CD4-positive, alpha-beta T cell treated with Interleukin-15 for 4 hours (primary cell): ENCODE measurements at places on chromosomes 2 and 18.

DNA sequence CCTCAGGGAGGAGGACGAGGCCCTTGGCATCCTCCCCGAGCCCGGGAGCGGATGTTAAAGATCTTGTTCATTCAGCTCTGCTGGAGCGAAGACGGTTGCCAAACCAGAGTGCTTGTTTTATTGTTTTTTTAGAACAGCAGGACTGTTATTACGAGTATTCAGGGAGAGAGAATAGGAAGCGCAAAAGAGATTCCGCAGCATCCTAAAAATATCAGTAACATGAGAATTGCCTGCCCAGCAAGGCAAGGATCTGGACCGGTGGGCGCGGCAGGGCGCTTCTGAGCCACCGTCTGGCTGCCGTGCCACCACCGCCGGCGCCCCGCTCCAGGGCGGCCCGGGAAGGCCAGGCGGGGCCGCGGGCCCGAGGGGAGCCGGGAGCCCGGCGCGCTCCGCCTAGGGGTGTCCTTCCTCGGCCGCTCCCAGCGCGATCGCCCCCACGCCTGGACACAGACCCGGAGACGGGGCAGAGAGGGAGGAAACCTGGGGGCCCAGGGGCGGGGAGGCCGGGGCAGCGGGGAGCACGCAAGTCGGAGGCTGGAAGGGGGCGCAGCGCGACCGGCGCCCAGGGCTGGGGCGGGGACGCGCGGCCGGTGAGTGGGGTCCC is 843 bp downstream of the CYS1 start:
- DNase-seq, result no peak

- no peak for DNase-seq
Observed at GRCh38 chr2:178075006-178075326, 2.4 kb upstream of the PDE11A start.

- DNase-seq, result no peak
Observed at GRCh38 chr2:187078297-187078696, 229.3 kb upstream of the ZSWIM2 start.

DNA sequence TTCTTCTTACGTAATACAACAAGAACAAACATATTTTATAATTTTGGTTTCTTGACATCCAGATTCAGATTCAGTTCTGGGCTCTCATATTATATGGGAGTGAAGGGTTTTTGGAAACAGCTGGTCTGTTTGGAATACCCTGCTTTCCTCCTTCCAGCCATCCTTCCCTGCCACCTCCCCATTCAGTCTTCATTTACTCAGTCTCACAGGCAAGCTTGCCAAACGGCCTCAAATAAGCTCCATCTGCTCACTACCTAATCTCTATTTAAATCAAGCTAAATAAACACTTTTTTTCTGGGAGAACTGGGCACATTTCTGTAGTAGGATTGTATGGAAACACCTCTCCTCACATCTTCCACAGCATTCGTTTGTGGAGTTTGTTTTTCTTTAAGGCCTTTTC is 147.5 kb downstream of the RND3 start:
- no peak for DNase-seq

GRCh38 chr2:53087874-53088461 is 679.6 kb upstream of the CHAC2 start:
- no peak for DNase-seq

DNA sequence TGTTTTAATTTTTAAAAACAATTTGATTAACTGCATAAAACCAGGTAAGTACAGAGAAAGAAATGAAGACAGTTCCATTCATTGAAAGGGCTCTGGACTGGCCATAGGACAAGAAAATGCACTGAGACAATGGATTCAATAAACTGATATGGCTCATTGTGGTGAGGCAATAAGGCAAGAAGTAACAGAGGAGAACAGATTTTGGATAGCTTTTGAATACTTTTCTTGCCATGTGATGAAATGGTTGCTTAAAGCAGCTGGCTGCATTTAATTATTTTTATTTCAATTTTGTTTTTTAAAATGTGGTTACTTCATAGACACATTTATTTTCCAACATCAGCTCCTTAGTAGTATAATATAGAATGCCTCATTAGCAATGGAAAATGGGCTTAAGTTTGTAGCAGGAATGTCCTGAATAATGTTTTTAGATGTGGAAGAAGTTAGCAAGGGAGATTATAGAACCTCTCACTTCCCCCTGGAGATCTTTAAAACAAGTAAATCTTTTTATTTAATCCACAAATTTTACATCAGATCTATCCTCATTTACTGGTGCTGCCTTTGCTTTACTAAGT is 646.9 kb upstream of the ZEB2 start:
- no peak for DNase-seq

- no peak for DNase-seq
Observed at GRCh38 chr2:112332123-112332696, 56.8 kb downstream of the ZC3H6 start.

- no peak for DNase-seq
Observed at GRCh38 chr2:16061441-16062217, 121.3 kb downstream of the MYCN start.

DNA sequence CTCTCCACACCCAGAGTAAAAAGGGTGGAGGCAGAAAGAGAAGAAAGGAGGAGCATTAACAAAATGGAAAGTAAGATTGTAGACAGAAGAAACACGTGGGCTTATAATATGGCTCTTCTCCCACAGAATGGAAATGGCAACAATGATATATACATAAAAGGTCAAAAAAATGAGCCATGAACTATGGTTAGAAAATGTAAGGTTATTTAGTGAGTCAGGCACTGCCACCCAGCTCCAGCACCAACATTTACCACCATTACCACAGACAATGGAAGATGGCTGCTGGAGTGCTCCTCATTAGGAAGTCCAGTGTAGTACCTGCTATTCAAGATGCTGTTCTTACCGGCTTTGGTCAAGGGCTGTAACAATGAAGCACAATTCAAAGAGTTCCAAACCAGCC is 258.0 kb downstream of the ZEB2 start:
- no peak for DNase-seq

DNA sequence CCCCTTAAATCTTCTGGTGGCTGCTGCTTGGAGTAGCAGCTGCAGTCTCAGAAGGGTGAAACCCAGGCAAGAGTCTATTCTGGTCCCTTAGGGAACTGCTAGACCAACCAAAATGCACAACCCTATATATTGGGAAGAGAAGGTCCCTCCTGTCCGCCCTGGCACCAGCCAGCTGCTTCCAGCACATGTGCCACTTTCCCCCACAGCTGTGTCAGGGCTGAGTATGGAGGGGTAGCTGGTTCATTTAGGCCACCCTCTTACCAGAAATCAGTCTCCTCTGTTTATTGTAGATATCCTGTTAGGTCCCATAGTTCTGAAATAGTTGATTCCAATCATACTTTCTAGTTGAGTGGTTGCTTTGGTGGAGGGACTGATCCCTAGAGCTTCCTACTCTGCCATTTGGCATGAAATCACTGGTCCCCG is 68.9 kb downstream of the BIRC6 start:
- DNase-seq, result no peak

DNA sequence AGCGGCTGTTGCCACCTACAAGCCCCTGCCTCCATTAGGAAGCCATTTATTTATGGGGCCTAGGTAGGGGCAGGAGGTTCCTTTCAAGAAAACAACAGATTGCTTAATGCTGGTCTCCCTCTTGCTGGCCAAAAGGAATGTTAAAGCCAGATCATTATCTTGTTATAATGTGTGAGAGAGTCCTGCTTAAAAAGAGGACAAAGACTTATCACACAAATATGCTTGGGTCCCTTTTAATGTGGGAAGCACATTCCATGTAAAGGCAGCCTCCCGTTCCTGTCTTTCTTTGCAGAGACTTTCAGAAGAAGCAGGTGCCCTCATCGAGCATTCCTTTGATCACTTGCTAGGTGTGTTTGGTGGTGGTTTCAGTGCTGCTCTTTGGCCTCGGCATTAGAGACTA is 76.4 kb downstream of the AGAP1 start:
- no peak for DNase-seq

GRCh38 chr2:181910028-181910831 is 18.7 kb downstream of the ITPRID2 start:
- no peak for DNase-seq

GRCh38 chr2:38661306-38661705 is 4.6 kb upstream of the GALM start:
- DNase-seq, result no peak

- no peak for DNase-seq
Observed at GRCh38 chr2:172082105-172082943, 3.0 kb upstream of the DLX1 start.

DNA sequence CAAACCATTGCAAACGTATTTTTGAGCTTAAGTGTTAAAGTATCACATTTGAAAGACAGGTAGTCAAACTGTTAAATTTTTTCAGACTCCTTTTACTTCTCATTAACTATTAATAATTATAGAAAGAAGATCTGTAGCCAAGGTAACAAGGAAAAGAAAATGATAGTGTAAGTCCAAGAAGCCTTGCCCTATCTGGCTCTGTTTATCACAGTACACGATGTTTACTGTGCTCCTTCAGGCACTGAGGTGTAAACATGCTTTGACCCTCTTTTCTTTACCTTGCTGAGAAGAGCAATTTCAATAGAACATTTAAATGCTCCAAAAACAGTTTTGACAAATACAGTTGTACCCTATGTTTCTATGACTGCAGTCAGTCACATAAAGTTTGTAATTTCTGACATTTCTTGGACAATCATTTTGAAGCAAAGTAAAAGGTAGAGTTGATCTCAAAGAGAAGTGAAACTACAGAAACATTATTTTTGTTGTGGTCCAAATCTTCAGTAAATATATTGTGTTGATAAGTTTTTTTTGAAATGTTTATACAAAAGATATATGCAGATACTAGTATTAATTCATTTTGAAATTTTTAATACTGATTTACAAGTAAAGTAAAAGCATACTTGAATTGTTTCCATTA is 152.6 kb upstream of the KYNU start:
- DNase-seq, result no peak

DNA sequence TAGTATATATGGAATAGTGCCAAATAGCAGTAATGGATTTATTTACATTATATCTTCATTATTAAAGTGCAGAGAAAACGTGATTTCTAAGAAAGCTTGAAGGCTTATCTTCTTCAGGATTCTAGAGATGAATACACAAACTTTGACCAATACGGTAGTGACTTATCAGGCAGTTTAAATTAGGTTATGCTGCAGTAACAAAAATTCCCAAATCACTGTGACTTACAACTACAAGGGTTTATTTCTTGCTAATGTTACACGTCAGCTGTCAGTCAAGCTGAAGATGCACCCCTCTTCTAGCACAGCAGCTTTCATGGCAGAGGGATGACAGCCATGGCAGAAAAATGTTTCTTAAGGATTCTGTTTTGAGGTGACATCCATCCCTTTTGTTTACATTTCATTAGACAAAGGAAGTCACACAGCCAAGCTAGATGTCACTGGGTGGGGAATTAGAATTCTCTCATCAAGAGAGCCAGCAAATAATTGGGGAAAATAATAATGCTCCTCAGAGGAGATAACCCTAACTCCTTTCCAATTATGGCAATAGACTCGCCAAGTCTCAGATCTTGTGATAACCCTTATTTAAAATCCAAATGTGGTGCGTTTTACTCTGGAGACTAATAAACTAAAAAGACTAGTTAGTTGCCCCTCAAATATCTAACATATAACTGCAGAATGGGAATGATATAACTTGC is 268.3 kb upstream of the CYP26B1 start:
- no peak for DNase-seq

DNA sequence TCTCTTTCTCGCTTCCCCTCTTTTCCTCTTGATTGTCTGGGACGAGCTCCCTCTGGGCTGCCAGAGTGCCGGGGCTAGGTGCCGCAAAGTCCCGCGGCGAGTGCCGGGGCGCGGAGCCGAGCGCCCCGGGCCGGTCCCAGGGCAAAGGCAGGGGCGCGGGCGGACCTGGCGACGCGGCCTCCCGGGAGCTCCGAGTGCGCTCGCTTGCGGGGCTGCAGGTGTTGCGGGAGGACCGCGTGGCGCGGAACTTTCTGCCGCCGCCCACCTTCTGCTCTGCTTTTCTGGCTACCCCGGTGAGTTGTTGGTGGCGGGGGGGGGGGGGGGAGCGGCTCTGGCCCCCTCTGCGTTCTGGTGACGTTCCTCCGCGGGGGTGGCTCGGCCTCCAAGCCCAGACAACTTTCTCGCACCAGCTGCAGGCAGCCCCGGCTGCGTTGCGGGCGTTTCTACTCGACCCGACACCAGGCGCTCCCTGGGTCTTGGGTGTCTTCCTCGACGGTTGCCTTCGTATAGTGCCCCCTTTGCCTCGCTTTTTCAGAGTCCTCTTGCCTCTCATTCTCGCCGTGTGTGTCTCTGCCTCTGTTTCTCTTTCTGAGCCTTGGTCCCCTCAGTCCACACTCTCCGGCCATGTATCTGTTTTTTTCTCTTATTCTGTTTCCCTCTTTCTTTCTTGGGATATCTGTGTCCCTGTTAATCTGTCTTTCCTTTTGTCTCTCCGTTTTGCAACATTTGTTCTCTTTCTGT is 759 bp downstream of the GALNT13 start:
- no peak for DNase-seq

DNA sequence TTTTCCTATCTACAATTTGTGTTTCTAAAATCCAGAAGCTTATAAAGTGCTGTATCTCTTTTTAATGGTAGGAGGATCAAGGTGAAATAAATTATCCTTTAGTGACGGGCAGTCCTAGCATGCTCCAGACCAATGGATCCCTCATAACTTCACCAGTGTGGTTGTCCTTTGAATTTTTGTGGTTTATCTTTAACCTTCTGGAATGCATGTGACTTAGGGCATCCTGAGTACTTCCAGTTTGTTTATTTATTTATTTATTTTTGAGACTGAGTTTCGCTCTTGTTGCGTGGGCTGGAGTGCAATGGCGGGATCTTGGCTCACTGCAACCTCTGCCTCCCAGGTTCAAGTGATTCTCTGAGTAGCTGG is 40.4 kb downstream of the NUP35 start:
- DNase-seq, result no peak

DNA sequence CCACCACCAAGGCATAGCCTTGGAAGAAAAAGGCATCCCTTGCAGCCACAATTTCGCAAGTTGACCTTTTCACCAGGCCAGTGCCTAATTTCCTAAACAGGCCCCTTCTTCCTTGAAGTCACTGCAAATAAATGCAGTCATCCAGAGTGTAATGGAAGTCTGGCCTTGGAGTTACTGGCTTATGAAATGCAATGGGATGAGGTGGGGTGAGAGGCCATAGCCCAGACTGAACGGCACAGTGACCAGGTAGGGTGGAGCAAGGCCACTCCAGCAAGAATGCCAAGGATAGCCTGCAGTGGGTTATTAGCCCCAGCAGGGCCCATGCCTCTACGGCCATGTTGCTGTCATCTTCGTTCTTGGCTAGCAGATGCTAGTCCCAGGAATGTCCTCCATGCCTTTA is 68.4 kb downstream of the BCL11A start:
- no peak for DNase-seq
